Activated CD4-positive, alpha-beta T cell treated with anti-CD3 and anti-CD28 coated beads, Interleukin-2, amount 10 ng/mL, durations not matched to agents 7 days and 5 days (primary cell): ENCODE measurements at places on chromosomes 12 and 14. TPM values are rescaled to one million over a fixed set of nuclear protein-coding genes. Genes with fewer than 3 reads are reported as not detected.
A peak's percentile ranks its signal among the peaks of the same experiment; 100 is the strongest.

- DNase-seq: no peak
- no peak overlapping the region for H3K27ac ChIP-seq
- H3K36me3 ChIP-seq: no peaks in the 10 kb centered on the region
- no peak overlapping the region for H3K4me3 ChIP-seq
Observed at GRCh38 chr12:106004289-106004688, 134.5 kb downstream of the NUAK1 start.

- peaks cover 7% of the 10 kb centered on the region for H3K27me3 ChIP-seq
- no peaks in the 10 kb centered on the region for H3K36me3 ChIP-seq
- no peak overlapping the region for H3K27ac ChIP-seq
- no peaks in the 10 kb centered on the region for H3K4me1 ChIP-seq
- H3K4me3 ChIP-seq: no peak overlapping the region
Observed at GRCh38 chr14:58701604-58702003, 63.8 kb downstream of the DACT1 start.

DNA sequence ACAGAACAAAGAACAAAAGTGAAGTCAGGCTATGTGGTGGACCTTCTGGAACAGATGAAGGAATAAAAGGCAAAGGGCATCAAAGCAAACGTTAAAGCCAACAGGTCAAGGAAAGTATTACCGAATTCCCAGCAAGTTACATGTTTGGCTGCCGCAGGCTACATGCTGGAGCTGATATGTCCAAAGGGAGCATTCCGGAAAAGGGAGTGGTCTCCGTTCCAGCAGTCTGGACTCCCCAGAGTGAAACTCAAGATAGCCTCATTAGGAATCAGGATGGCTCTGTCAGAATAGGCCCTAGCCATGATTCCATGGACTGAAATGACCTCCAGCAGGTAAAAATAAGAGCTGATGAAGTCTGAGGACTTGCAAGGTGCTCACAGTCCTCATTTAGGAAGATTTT, 379.8 kb upstream of the PRICKLE1 start:
- DNase-seq: no peak
- H3K27me3 ChIP-seq: no peaks in the 10 kb centered on the region
- no peaks in the 10 kb centered on the region for H3K4me1 ChIP-seq
- no peak overlapping the region for H3K27ac ChIP-seq
- H3K4me3 ChIP-seq: no peak overlapping the region

DNA sequence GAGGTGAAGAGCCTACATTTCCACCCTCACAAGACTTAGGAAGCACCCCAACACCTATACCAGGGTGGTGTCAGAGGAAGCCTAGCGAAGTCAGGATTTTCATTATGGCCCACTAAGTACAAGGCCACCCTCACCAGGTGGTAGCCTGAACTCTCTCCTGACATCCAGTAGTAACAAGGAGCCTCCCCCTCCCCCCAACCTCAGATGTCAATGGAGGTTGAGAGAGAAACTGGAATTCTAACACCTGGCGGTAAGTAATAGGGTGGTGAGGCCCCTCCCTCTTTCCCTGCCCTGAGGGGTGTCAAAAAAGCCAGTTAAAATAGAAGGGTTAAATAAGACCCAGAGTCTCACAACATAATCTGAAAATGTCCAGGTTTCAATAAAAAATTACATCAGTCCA, 37.6 kb downstream of the SINHCAF start:
- H3K36me3 ChIP-seq: peaks cover 64% of the 10 kb centered on the region
- H3K27ac ChIP-seq: peak overlapping the region; percentile 50
- DNase-seq: no peak
- H3K4me3 ChIP-seq: no peak overlapping the region
- no peaks in the 10 kb centered on the region for H3K27me3 ChIP-seq
- peaks cover 2% of the 10 kb centered on the region for H3K4me1 ChIP-seq

DNA sequence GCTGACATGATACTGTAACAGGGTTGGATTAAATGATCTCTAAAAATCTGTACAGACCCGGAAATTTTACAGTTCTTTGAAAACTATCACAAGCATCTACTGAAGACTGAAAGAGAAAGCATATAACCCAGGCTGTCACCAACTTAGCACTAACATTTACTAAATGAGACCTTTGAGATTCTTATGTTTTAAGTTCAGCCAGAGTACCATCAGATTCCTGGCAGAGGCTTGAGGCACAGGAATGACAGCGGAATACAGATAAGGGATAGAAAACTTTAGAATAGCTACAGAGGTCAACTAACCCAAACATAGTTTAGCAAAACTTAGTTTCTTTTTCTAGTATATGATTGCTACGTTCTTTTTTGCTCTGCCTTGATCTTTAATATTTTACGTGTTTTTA, 91.6 kb upstream of the FERMT2 start:
- H3K4me1 ChIP-seq: peaks cover 4% of the 10 kb centered on the region
- peaks cover 70% of the 10 kb centered on the region for H3K36me3 ChIP-seq
- DNase-seq: no peak
- no peak overlapping the region for H3K27ac ChIP-seq

Gene SIX6
- total RNA-seq: not detected
